Activated T-helper 1 cell treated with anti-CD3 and anti-CD28 coated beads, Interleukin-12 subunit alpha, Interleukin-12 subunit beta, Interleukin-2, Interleukin-4 antibody, amounts not matched to agents 30 ng/mL and 10 ng/mL and 1 ng/mL, durations not matched to agents 14 hours and 24 hours and 36 hours (primary cell): ENCODE measurements at places on chromosomes 5 and 9.

DNA sequence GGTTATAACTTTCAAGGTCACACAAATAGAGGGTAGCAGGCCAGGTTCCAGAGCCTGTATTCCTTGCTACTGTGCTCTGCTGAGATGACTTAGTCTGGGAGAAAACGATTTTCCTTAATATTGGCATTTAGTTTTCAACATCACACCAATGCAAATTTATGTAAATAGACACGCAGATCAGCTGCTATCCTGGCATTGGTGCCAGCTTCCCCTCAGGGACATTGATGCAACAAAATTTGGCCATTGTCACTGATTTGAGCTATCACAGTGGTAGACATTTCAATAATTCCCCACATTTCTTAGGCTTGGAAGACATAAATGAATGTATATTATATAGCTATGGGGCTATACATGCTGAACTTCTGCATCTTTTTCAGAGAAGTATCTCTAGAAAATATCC is 71.6 kb upstream of the ASTN2 start:
- no peak for DNase-seq

- no peak for DNase-seq
Measured at GRCh38 chr5:95803271-95804148, 19.0 kb downstream of the GLRX start.

DNA sequence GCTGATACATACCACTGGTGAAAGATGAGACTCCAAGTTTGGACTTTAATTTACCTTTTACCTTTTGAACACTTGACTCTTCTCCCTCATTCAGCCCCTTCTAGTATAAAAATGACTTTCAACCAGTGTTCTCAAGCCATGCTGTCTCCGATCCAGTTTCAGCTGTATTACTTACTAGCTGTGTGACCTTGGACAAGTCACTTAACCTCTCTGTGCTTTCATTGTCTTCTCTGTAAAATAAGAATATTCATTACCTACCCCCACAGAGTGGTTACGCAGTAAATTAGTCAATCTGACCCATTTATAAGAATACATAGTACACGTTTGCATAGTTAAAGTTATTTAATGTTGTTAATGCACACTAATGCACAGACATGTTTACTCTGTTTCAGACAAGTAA is 12.6 kb upstream of the CEMIP2 start:
- DNase-seq, result no peak

GRCh38 chr5:124274949-124275348 is 471.5 kb downstream of the ZNF608 start:
- no peak for DNase-seq

DNA sequence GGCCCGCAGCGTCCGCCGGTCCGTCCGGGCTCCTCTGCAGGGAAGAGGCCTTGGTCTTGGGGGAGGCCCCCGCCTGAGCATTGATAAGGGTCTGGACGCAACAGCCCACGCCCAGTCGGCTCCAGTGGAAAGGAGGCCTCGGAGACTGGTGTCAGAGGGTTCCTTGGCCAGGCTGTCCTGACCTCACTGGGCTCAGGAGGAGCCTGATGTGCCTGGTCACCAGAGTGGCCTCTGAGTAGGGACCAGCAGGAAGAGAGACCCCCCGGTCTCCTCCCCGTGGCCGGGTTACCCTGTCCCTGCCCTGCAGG is 13.2 kb downstream of the LMX1B start:
- DNase-seq, result no peak

GRCh38 chr9:132485393-132485792 is 75.4 kb downstream of the CFAP77 start:
- no peak for DNase-seq
